ENCODE measurements at places on chromosomes 4 and X. TPM values are rescaled to one million over a fixed set of nuclear protein-coding genes. Genes with fewer than 3 reads are reported as not detected.

Gene UBA1
- 104 TPM for polyA plus RNA-seq

- DNase-seq = no peak
Observed at GRCh38 chrX:35700121-35700520, 98.0 kb upstream of the MAGEB16 start.

Gene PRSS48
- polyA plus RNA-seq = 0.36 TPM

GRCh38 chrX:67288156-67288555, 255.7 kb upstream of the AR start:
- DNase-seq = no peak

- DNase-seq = no peak
Observed at GRCh38 chrX:30900227-30900626, 11.2 kb upstream of the TAB3 start.

DNA sequence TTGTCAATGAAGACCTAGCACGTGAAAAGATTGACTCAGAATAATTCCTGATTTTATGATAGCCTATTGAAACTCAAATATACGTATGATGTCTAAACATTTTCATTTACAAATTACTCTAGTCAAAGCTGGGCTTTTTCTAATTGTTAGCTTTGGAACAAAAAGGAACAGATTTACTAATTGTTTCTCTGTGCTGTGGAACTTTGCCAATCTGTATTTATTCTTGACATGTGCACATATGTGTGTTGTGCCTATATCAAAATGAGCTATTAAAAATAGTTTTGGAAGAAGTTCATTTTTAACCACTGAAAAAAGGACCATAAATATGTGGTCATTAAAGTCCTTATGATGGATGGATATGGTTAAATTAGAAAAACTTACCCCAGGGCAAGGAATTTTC, 85.4 kb upstream of the PACRGL start:
- no peak for DNase-seq

DNA sequence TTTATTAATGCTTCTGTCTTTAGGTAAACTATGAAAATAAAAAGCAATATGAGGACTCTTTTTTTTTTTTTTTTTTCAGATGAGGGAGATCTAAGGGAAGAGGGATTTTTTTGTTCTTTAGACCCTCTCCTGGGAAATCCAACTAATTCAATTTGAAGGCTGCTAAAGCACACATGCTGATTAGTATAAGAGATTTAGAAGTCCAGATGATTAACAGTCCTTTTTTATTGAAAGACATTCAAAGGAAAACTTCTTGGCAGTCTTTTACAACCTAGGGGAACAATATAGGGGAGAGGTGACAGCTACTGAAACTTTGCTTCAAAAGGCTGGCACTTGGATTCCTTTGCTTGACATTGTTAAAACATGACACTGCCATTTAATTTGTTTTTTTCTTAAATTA, 602.5 kb downstream of the RAPGEF2 start:
- DNase-seq = no peak

- no peak for DNase-seq
Observed at GRCh38 chr4:182878633-182879495, 38.3 kb downstream of the DCTD start.

- DNase-seq = no peak
Observed at GRCh38 chrX:153161952-153162351, 17.1 kb upstream of the MAGEA1 start.

Gene MAP7D2
- 1.6 TPM for polyA plus RNA-seq

- no peak for DNase-seq
Observed at GRCh38 chr4:172777729-172778431, 390.7 kb upstream of the GALNT7 start.

Gene CYLC1
- not detected for polyA plus RNA-seq
